Left lung (tissue), 14 donors: ENCODE measurements at places on chromosomes 2 and 18. TPM values are rescaled to one million over a fixed set of nuclear protein-coding genes. Genes with fewer than 3 reads are reported as not detected.

GRCh38 chr2:204901591-204901990 lies 356.3 kb downstream of the PARD3B start:
- H3K27ac ChIP-seq, result no peak overlapping the region
- no peak overlapping the region for H3K4me3 ChIP-seq
- no peak for DNase-seq
- no peaks in the 10 kb centered on the region for H3K4me1 ChIP-seq
- no peaks in the 10 kb centered on the region for H3K27me3 ChIP-seq

DNA sequence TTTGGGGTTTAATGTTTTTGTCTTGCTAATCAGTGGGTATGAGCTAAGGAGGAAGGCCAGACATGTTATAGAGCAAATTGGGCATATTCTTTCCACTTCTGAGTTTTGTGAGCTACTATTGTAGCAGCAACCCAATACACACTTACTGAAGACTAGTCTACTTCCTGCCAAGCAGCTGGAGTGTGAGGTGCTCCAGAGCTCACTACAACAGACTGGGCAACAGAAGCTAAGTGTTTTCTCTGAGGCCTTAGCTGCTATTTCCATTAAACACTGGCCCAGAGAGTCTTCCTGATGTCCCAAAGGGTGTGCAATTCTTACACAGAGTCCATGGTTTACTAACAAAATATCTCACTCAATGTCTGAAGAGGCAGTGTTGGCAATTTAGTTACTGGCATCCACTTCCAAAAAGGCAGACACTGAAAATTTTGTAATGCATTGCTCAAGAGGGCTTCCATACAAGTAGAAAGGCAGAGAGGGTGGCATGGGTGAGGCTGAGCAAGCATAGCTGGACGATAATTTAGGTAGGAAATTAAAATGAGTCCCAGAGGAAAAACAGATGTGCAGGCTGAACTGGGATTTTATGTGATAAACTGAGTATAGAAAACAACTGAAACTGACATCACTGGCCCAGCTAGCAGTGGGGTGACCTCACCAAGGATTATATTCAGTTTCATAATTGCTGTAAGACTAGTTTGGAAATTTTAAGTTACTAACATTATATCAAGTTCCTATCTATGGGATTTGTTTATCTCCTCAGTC lies 68.6 kb downstream of the ZC3H6 start:
- no peak overlapping the region for H3K27ac ChIP-seq
- no peaks in the 10 kb centered on the region for H3K27me3 ChIP-seq
- H3K4me1 ChIP-seq, result no peaks in the 10 kb centered on the region
- DNase-seq, result no peak
- H3K36me3 ChIP-seq, result no peaks in the 10 kb centered on the region
- no peak overlapping the region for H3K4me3 ChIP-seq

DNA sequence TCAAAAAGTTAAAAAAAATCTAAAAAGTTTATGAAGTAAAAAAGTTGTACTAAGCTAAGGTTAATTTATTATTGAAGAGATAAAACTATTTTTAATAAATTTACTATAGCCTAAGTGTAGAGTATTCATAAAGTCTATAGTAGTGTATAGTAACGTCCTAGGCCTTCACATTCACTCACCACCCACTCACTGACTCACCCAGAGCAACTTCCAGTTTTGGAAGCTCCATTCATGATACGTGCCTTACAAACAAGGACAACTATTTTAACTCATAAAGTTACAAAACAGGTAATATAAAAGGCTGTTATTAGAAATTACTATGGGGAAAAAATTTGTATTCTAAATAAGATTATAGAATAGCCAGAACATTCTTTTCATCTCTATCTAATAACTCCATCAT lies 158.9 kb upstream of the FN1 start:
- no peaks in the 10 kb centered on the region for H3K36me3 ChIP-seq
- H3K27me3 ChIP-seq, result no peaks in the 10 kb centered on the region
- H3K27ac ChIP-seq, result no peak overlapping the region
- DNase-seq, result no peak
- H3K4me3 ChIP-seq, result no peak overlapping the region

GRCh38 chr2:220931491-220931890 lies 640.6 kb downstream of the EPHA4 start:
- no peak overlapping the region for H3K4me3 ChIP-seq
- no peak for DNase-seq

DNA sequence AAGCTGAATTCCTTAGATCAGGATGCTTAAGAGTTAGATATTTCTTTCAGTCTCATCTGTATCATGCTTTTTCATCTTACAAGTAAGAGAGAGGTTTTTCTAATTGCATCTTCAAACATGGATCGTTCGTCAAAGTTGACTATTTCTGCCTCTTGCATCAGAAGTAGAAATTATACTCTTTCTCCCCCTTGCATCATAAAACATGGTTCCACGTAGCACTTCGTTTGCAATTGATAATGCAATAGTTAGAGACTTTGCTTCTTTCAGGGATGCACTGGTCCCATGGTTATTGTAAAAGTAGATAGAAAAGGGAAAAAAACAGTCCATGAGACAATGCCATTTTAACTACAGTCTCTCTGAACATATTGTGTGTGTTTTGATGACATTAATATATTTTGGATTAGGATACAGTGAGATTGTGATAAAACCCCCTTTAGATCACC lies 75.1 kb upstream of the PARD3B start:
- no peak overlapping the region for H3K27ac ChIP-seq
- no peaks in the 10 kb centered on the region for H3K36me3 ChIP-seq
- H3K27me3 ChIP-seq, result no peaks in the 10 kb centered on the region
- H3K4me1 ChIP-seq, result no peaks in the 10 kb centered on the region

DNA sequence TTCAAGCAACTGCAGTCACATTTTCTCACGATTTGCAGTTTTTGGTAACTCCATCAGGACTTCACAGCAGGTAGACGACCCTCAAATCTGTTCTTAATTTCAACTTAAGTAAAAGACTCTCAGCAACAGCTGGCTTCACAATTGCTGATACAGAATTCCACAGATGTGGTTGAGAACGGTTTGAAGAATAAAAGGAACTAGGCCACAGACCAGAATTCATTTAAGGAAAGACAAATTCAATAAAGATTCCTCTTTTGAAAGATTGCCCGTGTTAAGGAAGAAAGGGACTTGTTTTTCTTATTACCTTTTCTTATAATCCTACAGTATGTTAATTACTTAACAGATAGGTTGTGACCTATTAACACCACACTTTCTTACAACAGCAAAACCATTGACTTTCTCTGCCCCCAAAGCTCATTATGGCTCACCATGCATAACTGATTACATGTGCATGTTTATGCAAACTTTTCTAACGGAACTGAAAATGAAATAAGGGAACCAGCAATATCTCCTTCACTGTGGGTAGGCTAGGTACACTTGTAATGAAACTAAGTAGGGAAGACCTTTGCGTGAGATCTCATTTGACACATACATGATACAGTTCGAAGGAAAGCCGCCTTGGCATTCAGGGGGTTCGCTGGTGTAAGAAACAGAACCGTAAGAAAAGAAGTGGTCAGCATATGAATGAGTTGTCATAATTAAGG lies 4.7 kb upstream of the ZNF516 start:
- peaks cover 3% of the 10 kb centered on the region for H3K4me1 ChIP-seq
- H3K4me3 ChIP-seq, result no peak overlapping the region
- no peak for DNase-seq
- H3K27me3 ChIP-seq, result peaks cover 2% of the 10 kb centered on the region
- peak overlapping the region; percentile 58 for H3K27ac ChIP-seq

DNA sequence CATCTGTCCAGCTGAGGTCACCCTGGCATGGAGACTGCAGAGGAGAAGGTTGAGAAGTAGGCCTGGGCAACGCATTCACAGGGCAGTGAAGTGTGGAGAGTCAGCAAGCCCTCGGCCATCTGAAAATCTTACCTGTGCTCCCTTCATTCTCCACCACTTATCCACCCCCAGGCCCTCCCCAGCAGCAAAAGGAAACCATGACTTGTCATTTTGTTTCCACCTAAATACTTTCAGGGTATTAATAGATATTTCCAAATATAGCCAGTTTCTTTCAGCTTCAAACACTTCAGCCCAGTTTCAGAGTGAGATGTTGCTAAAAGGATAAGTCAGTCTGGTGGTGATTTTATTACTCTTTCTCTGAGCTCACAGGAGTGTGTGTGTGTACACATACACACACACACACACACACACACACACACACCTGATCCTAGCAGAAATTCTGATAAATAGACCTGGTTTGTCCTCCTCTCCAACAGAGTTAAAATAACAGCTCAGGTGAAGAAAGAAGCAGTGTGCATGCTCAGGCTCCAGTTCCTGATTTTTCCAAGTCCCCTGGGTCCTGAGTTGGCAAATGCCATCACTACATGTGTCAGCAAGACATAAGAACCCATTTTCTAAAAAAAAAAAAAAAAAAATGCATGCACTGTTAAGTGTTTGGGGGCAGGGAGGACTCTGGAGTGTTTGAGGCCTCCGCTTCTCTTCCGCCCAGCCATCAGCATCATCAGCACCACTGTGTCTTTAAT lies 82.8 kb downstream of the LOXHD1 start:
- no peak for DNase-seq
- no peaks in the 10 kb centered on the region for H3K4me1 ChIP-seq
- H3K27ac ChIP-seq, result no peak overlapping the region
- H3K36me3 ChIP-seq, result peaks cover 7% of the 10 kb centered on the region
- no peak overlapping the region for H3K4me3 ChIP-seq

DNA sequence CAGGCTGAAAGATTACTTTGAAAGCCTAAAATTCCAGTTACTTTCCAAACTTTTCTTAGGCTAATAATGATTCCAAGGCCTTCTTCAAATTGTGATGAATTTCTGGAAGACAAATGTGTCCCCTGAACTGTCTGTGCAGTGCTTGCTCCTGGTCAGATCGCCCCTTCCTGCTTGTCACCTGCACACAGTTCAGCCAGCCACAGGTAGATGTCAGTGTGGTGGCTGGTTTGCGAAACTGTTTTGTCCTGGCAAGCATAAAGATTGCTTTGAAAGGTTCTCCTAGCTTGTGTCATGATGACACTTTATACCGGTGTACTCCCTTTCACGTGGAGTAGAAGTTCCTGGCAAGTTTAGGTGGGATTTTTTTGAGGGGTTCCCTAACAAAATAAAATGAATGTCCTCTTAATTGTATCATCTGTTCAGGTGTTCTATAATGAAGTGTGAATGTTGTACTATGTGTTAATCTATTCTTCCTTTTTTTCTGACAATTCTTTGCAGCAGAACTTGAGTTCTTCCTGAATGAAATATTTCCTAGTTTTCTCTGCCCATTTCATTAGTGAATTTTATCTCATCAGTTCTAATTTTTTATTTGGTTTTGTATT lies 298.8 kb downstream of the ZNF407 start:
- H3K27ac ChIP-seq, result no peak overlapping the region
- no peaks in the 10 kb centered on the region for H3K4me1 ChIP-seq
- DNase-seq, result no peak
- no peak overlapping the region for H3K4me3 ChIP-seq
- H3K36me3 ChIP-seq, result no peaks in the 10 kb centered on the region
- no peaks in the 10 kb centered on the region for H3K27me3 ChIP-seq

DNA sequence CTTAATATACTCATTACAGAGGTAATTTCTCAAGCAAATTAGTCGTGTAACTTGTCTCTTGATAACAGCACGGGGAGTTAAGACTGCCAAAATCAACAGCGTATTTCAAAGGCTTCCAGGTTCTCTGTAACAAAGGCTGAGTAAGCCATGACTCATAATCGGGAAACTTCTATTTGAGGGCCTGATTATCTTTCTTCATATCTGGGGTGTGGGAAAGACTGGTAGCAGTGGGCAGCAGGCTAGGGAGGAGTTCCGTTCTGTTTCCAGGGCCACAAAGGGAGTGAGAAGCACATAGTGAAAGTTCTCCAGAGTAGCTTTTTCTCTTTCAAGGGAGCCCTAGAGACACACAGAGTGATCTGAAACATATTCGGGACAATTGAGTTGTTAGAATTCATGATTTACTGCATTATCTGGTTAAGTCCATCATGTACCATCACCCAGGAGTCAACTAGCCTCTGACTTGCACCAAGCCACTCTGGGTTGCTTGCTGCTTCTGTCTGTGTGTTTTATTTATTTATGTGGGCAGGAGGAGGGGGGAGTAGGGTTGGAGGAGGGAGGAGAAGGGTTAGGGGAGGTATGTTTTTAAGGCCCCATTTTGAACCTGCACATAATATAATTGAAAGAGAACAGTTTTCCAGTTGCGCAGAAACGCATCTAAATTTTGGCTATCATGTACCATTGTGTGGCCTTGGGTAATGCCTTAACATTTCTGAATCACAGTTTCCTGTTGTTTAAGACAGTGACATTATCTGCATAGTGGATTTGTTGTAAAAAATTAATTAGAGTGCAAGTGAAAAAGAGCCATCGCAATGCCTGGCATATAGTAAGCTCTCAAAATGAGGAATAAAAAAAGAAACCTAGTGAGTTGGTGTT lies 80.5 kb upstream of the ITPRID2 start:
- peak overlapping the region; percentile 74 for H3K27ac ChIP-seq
- H3K36me3 ChIP-seq, result no peaks in the 10 kb centered on the region
- H3K4me3 ChIP-seq, result no peak overlapping the region
- H3K27me3 ChIP-seq, result no peaks in the 10 kb centered on the region

DNA sequence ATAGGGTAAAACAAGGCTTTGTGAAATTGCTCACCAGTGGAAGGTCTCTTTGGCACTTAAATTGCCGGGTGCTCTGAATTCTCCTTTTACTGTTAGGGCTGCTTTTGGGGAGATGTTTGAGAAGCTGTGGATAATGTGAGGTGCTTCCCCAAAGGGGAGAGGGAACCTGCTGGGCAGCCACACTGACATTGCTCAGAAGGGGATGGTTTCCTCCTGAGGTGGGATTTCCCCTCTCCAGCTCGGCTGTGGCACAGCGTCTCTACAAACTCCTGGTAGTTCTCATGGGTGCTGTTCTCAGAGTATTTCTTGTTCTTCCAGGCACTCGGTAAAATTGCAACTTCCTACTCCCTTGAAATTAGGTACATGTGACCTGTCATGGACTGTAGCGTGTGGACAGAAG lies 124.2 kb downstream of the LPIN1 start:
- no peaks in the 10 kb centered on the region for H3K27me3 ChIP-seq
- no peak overlapping the region for H3K27ac ChIP-seq
- peaks cover 3% of the 10 kb centered on the region for H3K4me1 ChIP-seq
- no peak for DNase-seq
- no peak overlapping the region for H3K4me3 ChIP-seq

- no peaks in the 10 kb centered on the region for H3K4me1 ChIP-seq
- H3K36me3 ChIP-seq, result no peaks in the 10 kb centered on the region
- no peak overlapping the region for H3K27ac ChIP-seq
These were observed 195.8 kb downstream of the RAD51AP2 start for GRCh38 chr2:17322461-17322860.

DNA sequence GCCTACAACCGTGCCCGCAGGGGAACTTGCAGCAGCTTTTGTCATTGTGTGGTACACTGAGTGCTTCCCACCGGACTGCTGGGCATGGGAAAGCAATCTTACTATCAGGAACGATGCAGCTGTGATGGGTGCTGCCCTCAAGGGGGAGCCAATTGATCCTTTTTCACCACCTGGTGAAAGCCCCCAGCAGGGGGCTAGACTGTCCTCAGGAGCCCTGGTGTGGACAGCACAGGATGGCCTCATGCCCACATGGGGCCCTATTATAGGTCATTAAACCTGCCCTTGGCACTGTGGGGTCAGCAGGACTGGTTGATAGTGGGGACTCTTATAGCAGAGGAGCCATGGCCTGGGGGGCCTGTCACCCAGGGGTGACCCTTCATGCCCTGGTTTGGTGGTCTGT lies 172.2 kb downstream of the GLI2 start:
- no peaks in the 10 kb centered on the region for H3K36me3 ChIP-seq
- H3K27ac ChIP-seq, result no peak overlapping the region
- no peak overlapping the region for H3K4me3 ChIP-seq
- no peak for DNase-seq
- H3K27me3 ChIP-seq, result peaks cover 11% of the 10 kb centered on the region

- DNase-seq, result no peak
- no peaks in the 10 kb centered on the region for H3K36me3 ChIP-seq
- no peaks in the 10 kb centered on the region for H3K27me3 ChIP-seq
These were observed 89.2 kb upstream of the CD226 start for GRCh38 chr18:70036771-70037347.

CHRNG gene
- not detected for total RNA-seq

LPIN2 gene
- total RNA-seq, result 63.2 TPM

IL36G gene
- total RNA-seq, result not detected

CNPPD1 gene
- total RNA-seq, result 68.2 TPM

TSPYL6 gene
- total RNA-seq, result not detected
